ENCODE measurements at places on chromosomes 11 and 22. TPM values are rescaled to one million over a fixed set of nuclear protein-coding genes. Genes with fewer than 3 reads are reported as not detected.

OR5A1 gene
- total RNA-seq, result not detected

CATSPER1 gene
- total RNA-seq, result 1.3 TPM

CAPN5 gene
- 8.7 TPM for total RNA-seq

POLR3H gene
- 26.5 TPM for total RNA-seq

ELMOD1 gene
- total RNA-seq, result 0.05 TPM

PDE3B gene
- total RNA-seq, result 1.9 TPM

FAM181B gene
- total RNA-seq, result not detected

RPLP2 gene
- 1,408 TPM for total RNA-seq

MUC5AC gene
- total RNA-seq, result 1.8 TPM

PARVG gene
- total RNA-seq, result 0.09 TPM

TMPRSS6 gene
- total RNA-seq, result not detected

MAPK8IP2 gene
- total RNA-seq, result 3.4 TPM

TMEM191B gene
- total RNA-seq, result 1.3 TPM

AMBRA1 gene
- total RNA-seq, result 14.3 TPM

FXYD2 gene
- 16.3 TPM for total RNA-seq

MYO18B gene
- total RNA-seq, result 0.05 TPM

FDXACB1 gene
- total RNA-seq, result 1.8 TPM

PLAAT3 gene
- 69.1 TPM for total RNA-seq

RHOG gene
- 97.3 TPM for total RNA-seq

MIAT gene
- total RNA-seq, result 0.25 TPM

MISFA gene
- total RNA-seq, result 2.1 TPM

LDHA gene
- total RNA-seq, result 2,733 TPM

CYB5R2 gene
- 4.8 TPM for total RNA-seq

ANGPTL5 gene
- total RNA-seq, result 0.14 TPM

FAM180B gene
- total RNA-seq, result not detected

RNF26 gene
- total RNA-seq, result 32.7 TPM

KRTAP5-7 gene
- not detected for total RNA-seq

PLAAT5 gene
- total RNA-seq, result not detected

OR8B3 gene
- not detected for total RNA-seq

DSCAML1 gene
- total RNA-seq, result 0.16 TPM

HTR3A gene
- not detected for total RNA-seq

USP35 gene
- total RNA-seq, result 7.6 TPM

KREMEN1 gene
- 2.6 TPM for total RNA-seq

OSM gene
- total RNA-seq, result not detected

IGHMBP2 gene
- total RNA-seq, result 14.1 TPM

CDKN1C gene
- total RNA-seq, result 7.9 TPM

FAT3 gene
- 0.67 TPM for total RNA-seq

USP47 gene
- total RNA-seq, result 24.7 TPM

ACER3 gene
- 17.3 TPM for total RNA-seq

BRSK2 gene
- 6.0 TPM for total RNA-seq

POLA2 gene
- total RNA-seq, result 13.8 TPM

B3GAT3 gene
- 49.4 TPM for total RNA-seq
